ENCODE measurements at places on chromosomes 7 and 10.
A peak's percentile ranks its signal among the peaks of the same experiment; 100 is the strongest.

GRCh38 chr10:59674215-59674836 is 35.3 kb downstream of the SLC16A9 start:
- DNase-seq = peak; percentile 40

DNA sequence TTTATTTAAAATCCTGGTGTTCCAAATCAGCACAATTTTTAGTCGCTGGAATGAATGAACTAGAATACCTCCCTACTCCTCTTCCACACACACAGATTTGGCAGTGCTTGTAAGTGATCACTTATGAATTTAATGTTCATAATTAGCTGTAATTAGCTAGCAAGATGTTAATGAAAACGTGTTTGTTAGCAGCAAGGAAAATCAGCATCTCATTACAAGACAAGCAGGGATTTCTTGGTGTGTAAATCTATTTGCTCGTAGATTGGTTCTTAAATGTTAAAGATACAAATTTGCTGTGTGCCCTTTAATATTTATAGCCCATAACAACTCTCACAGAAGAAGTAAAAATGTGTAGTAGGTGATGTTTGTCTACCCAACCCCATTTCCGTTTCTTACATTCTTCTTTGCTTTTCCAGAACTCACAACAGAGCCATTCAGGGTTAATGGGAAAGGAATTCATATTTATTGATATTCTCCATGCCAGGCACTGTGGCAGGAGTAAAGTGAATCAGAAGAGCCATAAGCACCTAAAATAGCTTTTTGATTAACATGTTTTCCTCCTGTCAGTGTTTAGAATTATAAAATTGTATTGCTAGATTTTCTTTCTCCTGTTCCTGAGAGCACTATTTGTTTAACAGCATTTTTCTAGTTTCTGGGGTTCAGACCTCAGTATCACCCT is 49.6 kb downstream of the SEMA3C start:
- no peak for DNase-seq

DNA sequence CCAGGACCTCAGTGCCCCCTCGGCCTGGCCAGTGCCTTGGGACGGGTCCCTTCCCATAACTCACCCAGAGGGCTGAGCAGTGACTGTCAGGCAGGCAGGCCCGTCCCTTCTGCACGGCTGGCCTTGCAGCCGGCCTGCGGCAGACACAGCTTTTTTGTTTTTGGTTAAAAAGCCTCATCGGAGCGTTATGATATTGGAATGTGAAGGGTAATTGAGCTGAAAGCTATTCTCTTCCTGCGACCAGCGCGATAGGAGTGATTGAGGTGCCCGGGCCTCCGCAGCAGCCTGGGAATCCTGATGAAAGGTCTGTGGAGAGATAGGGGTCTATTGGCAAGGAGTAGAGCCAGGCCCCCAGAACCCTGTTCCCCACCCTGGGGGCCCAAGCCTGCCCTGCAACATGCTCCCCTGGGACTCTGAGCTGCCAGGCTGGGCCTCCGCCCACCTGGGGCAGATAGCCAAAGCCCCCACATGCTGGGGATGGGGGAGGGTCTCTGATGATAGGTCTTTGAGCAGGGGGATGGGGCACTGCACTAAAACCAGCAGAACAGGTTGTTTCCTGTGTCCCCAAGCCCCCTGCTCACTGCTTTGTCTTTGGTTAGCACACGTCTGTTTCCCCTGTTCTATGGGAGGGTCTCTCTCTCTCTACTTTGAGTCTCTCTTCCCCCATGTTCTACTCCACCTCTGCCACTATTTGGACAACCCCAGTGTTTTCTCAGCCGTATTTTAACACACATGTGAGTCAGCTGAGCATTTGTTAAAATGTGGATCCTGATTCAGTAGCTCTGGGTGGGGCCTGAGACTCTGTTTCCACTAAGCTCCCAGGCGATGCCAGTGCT is 131.9 kb downstream of the CDH23 start:
- DNase-seq = no peak

DNA sequence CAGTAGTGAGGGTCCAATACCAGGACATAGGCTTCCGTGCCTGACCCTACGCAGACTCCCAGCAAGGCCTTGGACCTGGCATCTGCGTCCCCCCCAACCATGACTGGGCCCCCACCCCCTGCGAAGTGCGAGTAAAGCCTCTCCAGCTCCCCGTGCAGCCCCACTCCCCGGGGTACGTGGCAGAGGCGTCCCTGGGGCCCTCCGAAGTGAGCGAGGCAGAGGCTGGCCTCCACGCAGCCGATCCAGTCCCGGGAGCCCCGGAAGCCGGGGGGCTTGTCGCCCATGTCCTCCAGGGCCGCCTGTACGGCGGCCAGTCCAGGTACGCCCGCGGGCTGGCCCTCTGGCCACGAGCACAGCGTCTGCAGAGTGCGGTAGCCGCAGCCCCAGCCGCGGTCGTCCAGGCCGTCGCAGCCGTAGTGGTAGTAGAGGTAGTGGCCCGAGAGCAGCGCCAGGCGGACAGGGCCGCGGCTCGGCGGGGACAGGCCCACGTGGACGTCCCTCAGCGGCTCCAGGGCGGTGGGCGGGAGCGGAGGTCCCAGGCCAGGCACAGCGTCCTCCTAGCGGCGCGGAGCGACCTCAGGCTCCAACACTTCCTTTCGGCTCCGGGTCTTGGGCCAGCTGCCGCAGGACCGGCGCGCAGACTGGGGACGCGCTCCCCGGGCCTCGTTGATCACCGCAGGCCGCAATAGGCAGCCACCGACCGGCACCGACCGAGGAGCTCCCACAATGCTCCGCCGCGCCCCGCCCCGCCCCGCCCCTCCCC is at the start of gene UFSP1:
Gene UFSP1 (minus strand): TSS at position 728 of the 763 bp plus-strand sequence. CDS start 444 bp downstream, at position 284.
- no peak for DNase-seq

DNA sequence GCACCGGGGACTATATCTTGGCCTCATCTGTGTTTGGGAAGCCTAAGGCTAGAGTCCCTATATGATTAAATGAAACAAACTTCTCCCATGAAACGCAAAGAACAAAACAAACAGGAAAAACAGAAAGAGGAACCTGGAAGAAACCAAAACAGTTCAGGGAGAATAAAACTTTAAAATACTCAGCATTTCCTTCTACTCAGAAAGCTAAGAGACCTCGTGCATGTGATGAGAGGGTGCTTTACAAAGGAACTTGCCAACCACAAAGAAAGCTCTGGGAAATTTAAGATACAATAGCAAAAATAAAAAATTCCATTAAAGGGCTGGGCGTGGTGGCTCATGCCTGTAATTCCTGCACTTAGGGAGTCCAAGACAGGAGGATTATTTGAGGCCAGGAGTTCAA is 6.9 kb downstream of the PILRA start:
- DNase-seq = no peak

DNA sequence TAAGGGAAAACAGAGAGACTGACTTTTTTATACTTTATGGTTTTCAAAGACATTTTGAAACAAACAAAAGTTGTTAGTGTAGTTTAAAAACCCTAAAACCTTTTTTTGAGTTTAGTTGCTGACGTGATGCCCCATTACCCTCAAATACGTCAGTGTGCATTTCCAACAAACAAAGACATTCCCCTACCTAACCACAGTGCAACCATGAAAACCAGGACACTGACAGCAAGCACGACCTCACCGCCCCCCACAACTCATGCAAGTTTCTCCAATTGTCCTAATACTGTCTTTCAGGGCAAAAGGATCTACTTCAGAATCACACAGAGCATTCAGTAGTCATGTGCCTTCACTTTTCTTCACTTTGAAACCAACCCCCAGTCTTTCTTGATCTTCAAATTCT is 75.0 kb downstream of the WNT2 start:
- no peak for DNase-seq

GRCh38 chr7:107118109-107118900 is 50.5 kb upstream of the HBP1 start:
- DNase-seq = no peak

DNA sequence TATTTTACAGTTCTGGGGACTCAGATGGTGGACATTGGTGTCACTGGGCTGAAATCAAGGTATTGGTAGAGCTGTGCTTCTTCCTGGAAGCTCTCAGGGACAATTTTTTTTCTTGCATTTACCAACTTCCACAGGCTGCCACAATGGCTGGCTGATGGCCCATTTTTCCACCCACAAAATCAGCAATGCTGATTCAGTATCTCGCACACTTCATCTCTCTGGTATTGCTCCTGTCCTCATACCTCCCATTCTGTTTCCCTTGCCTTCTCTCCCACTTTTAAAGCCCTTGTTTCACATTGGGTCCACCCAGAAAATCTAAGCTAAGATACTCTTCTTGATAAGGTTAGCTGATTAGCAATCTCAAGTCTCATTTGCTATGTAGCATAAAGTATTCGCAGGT is 530.9 kb upstream of the POM121L12 start:
- DNase-seq = no peak

- DNase-seq = no peak
These were observed 21.1 kb downstream of the FAM53B start for GRCh38 chr10:124722798-124723783.

GRCh38 chr7:142485617-142486226 is 227.9 kb upstream of the PRSS58 start:
- no peak for DNase-seq

DNA sequence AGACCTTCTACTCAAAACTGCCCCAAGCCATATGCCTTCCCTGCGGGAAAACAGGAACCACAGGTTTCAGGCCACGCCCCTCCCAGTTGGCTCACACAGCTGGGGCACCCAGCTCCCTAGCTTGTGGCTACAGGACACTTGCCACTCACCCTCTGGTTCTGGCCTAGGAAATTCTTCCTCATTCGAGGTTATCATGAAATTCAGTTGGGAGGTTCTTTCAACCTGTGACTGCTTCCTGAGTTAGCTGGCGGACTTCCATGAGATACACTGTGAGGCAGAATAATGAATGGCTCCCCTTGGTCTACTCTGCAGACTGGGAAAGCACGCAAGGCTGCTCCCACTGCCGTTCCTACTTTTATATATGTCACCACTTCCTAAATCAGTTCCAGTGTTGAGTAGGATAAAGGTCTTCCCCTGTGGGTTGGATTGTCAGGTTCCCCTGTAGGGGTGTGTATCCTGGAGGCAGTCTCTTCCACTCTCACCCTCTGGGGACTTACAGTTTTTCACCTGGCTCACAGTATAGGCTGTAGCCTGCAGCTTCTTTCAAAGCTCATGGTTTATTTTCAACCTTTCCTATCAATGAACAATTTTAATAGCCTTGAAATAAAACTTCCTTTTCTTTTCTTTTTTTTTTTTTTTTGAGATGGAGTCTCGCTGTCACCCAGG is 37.0 kb downstream of the GPR22 start:
- no peak for DNase-seq

- DNase-seq = no peak
These were observed 146.2 kb upstream of the ASAH2 start for GRCh38 chr10:50397312-50398140.

- DNase-seq = no peak
These were observed 5.1 kb downstream of the NME8 start for GRCh38 chr7:37853468-37853867.

DNA sequence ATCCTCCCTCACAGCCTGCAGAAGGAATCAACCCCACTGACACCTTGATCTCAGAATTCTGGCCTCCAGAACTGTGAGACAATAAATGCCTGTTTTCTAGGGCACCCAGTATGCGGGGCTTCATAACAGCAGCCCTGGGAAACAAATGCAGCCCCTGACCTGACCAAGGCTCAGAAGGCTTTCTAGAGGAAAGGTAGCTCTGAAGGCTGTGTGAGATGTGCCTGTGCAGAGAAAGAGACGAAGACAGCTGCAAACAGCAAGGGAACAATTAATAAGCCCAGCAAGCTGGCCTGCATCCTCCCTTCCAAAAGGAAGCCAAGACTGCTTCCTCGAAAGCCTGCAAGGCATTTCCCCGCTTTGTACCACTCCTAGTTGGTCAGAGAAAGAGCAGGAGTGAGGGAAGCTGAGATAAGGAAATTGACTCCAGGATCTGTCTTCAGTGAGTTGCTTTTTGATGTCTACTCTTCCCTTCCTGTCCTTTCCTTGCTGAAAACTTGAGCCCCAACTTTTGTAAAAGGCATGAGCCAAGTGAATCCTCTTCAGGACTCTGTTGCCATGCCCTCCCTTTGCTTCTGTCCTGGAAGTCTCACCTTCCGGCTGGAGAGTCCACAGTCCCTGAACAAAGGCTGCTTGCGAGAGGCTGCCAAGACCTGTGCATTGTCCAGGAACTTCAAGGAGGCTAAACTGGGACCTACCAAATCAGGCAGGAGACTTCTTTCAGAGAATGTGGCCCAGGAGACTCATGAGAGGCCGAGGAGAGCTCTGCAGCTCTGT is 71.2 kb upstream of the ARID5B start:
- no peak for DNase-seq

DNA sequence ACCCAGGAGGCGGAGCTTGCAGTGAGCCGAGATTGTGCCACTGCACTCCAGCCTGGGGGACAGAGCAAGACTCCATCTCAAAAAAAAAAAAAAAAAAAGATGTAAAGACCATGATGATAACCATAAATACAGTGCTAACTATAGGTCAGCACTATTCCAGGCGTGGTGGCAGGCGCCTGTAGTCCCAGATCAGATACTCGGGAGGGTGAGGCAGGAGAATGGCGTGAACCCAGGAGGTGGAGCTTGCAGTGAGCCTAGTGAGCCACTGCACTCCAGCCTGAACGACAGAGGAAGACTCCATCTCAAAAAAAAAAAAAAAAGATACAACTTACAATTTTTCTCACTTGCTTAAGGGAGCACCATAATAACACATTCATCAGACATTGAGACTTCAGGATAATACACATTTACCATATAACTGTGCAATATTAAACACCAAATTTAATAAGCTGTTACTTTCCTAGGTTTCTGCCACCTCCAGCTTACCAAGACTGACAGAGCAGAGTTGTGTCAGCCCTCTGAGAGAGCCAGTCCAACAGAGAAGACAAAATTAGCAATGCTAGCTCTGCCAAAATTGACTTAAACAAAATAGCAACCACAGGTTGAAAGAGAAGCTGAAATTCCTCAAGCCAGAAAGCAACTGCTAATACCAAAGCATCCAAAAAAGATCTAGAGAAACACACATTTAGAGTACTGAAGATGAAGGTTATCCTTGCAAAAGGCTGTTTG is 8.2 kb downstream of the DNA2 start:
- no peak for DNase-seq

DNA sequence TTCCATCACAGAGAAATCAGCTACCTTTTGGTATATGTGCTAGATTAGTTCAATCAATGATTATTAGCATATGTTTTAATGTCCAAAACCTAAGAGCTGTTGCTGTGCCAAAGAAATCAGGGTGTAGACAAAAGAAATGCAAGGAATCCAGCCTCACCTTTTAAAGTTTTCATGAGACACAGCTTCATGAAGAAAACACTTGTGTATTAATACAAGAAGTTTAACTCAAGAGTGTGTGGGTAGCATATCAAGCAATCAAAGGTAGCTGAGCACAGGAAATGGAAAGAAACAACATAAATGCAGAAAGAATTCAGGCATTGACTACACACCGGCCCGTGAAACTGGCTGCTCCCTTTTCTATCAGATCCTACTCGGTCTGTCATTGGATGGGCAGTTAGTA is 76.0 kb upstream of the CAV2 start:
- DNase-seq = no peak

Measured in AG09309 (cell line).